ENCODE measurements at places on chromosomes 1 and 21.

DNA sequence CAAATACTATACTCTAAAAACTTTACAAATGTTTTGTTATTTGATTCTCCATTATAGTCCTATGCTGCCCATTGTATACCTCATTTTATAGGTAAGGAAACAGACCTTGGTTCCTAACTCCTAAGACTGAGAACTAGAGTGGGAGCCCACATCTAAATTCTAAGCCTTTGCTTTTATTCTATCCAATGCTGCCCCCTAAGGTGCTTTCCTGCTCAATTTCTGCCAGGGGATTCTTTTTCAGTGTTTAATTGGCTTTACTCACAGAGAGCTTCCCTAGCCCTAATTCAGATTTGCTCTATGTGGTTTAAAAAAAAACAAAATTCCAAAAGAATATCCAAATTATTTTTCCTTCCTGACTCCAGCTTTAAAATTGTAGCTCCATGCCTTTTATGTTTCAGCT, 64.5 kb downstream of the KIF14 start:
- DNase-seq, result no peak

GRCh38 chr1:43521756-43522155, 8.9 kb upstream of the PTPRF start:
- no peak for DNase-seq

- no peak for DNase-seq
Observed at GRCh38 chr21:33916200-33916567, 580 bp upstream of the ATP5PO start.

GRCh38 chr1:214676747-214677146, 73.8 kb downstream of the CENPF start:
- no peak for DNase-seq
